ENCODE measurements at places on chromosomes 6 and 20. TPM values are rescaled to one million over a fixed set of nuclear protein-coding genes. Genes with fewer than 3 reads are reported as not detected.

The KCNK5 gene
- not detected for total RNA-seq

The TAAR9 gene
- total RNA-seq: not detected

The GJA1 gene
- total RNA-seq: 323 TPM

The SNAP91 gene
- total RNA-seq: 0.05 TPM

The PRSS35 gene
- total RNA-seq: 18.7 TPM

The IL17F gene
- total RNA-seq: not detected

Measured in smooth muscle cell of the umbilical artery (primary cell).